Activated CD4-positive, alpha-beta T cell treated with anti-CD3 and anti-CD28 coated beads, Interleukin-2, amount 50 U/mL, for 24 hours (primary cell): ENCODE measurements at places on chromosomes 16 and 17.

DNA sequence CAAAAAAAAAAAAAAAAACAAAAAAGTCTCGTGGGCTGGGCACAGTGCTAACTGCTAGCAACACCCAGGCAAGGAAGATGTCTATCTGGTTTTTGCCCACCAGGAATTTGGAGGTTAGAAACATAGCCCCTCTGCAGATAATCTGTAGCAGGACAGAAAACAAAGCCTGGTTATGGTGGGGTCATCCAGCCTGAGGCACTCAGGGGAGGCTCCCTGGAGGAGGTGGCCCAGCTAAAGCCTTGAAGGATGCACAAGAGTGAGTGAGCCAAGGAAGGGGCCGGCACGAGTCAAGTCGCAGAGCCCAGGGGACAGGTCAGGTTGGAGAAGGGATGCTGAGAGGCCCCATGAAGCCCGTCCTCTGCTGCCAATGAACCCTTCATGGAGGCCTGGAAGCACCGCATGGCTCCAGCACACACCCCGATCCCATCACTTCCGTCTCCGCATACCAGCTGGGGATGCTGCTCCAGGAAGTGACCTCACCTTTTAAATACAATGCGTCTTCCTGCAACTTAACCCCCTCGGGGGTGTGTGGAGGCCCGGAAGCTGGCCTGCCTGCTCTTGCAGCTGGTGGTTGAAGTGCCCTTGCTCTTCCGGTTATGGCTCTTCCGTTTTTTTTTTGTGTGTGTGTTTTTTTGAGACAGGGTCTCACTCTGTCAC, 86.5 kb downstream of the ENGASE start:
- DNase-seq, result no peak

DNA sequence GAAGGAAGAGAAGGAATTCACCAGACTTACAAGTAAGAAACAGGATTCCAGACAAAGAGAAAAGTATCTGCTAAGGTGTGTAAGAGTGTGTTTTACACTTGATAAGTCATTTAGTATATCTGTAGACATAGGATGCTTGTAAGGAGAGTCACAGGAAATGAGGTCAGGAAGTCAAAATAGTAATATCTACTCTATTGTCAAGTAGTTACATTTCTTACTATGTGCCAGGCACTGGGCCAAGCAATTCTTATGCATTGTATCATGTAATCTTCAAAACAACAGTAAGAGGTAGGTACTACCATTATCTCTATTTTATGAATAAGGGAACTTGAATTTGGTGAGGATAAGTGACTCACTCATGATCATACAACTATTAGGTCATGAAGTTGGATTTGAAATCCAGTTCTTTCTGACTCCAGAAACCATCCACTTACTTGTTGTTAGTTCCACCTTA, 129.1 kb downstream of the SNX11 start:
- DNase-seq, result no peak

DNA sequence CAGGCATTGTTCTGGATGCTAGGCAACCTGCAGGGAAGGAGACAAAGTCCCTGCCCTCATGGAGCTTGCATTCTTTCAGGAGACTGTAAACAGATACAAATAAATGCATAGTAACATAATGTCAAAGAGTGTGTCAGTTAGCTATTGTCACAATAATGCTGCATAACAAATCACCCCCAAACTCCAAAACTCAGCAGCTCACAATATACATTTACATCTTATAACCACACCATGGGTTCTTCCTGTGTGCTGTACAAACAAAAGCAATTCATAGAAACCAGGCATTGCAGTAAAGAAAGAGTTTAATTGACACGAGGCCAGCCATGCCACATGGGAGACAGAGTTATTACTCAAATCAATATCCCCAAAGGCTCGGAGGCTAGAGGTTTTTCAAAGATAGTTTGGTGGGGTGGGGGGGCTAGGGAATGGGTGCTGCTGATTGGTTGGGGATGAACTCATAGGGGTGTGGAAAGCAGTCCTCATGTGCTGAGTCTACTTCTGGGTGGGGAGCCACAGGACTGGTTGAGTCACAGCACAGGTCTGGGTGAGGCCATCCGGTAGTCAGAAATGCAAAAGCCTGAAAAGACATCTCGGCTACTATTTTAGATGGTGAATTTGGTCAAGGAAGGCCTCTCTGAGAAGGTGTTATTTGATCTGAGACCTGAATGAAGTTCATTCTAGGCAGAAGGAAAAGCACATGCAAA, 79.0 kb downstream of the GPRC5B start:
- DNase-seq, result no peak

DNA sequence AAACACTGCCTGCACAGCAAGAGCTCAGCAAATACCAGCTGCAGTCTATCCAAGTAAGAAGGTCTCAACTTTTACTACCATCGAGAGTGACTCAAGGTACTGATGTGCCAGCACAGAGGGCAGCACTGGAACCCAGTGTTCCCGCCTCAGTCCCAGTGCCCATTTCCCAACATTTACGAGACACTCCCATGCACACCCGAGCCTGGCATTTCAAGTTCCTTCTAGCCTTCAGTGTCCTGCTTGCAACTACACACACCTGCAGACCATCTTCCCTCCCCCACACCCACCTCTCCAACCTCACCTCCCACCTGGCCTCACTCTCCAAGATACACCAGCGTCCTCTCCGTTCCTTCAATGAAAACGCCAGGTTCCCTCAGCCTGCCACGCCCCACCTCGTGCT, 3.2 kb downstream of the KLHDC4 start:
- no peak for DNase-seq

- no peak for DNase-seq
Measured at GRCh38 chr16:86213437-86214205, 296.7 kb upstream of the FOXF1 start.

DNA sequence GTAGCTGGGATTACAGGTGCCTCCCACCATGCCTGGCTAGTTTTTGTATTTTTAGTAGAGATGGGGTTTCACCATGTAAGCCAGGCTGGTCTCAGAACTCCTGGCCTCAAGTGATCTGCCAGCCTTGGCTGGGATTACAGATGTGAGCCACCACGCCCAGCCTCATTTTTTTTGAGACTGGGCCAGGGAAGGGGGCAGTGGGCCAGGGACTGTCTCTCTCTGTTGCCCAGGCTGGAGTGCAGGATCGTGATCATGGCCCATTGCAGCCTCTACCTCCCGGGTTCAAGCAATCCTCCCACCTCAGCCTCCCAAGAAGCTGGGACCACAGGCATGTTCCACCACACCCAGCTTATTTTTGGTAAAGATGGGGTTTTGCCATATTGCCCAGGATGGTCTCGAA, 16.0 kb downstream of the RSL1D1 start:
- DNase-seq, result no peak

GRCh38 chr17:55776271-55776670, 25.4 kb downstream of the PCTP start:
- no peak for DNase-seq

DNA sequence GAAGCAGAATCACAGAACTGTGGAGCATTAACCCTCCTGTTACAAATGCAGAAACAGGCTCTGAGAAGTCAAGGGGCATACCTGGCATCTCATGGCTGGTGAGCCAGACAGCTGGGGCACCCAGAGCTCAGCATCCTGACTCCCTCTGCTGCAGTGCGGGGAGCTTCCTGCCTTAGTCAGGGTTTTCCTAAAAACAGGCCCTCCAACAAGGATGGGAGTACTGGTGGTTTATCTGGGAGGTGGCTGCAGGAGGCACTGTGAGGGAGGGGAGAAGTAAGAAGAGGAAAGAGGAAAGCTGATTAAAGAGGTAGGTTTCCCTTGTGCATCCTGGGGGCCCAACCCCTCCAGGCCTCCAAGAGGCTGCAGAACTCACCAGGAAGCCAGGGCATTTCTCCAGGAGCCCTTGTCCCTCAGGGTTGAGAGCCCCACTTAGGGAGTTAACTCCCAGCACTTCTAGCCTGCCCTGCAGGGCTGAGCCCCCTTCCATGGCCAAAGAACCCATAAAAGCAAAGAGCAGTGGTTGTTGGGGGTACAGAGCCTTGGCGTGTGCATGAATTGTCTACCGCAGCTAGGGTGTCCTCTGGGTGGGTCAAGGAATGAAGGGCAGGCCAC, 261.5 kb upstream of the RPL38 start:
- no peak for DNase-seq

GRCh38 chr17:18318117-18318516, 3.0 kb downstream of the SMCR8 start:
- no peak for DNase-seq

- DNase-seq, result no peak
Measured at GRCh38 chr17:29344201-29344856, 45.8 kb upstream of the TAOK1 start.

DNA sequence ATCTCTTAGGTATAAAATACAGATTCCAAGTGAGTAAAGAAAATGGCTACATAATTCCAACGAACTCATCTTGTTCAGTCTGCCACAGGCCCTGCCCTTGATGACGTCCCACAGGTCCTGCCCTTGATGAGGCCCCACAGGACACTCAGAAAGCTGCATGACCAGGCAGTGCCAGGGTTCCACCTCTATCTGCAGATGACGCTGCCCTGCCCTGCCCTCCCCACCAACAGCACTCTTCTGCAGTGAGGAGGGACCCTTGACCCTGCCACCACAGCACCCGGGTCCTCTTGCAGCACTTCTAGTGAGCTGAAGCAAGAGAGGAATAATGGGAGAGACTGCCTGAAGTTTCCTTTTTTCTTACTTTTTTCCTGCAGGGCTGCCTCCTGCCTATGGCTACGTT, 118.4 kb downstream of the VPS53 start:
- no peak for DNase-seq

DNA sequence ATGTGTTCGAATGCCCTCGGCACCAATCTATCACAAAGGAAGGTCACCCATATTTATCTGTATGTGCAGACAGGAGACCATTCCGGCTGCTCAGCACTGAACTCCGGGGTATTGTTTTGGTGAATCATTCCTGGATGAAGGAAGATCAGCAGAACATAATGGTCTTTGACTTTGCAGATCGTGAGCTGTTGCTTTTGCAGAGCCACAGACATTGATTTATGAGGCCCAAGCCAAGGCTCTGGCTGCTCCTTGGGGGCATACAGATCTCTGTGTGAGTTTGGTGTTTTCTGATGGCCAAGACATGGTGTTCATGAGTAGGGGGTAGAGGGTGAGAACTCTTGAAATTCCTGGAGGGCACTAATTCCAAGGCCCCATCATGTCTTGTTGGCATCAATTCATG, 458.8 kb upstream of the HSBP1 start:
- DNase-seq, result no peak

DNA sequence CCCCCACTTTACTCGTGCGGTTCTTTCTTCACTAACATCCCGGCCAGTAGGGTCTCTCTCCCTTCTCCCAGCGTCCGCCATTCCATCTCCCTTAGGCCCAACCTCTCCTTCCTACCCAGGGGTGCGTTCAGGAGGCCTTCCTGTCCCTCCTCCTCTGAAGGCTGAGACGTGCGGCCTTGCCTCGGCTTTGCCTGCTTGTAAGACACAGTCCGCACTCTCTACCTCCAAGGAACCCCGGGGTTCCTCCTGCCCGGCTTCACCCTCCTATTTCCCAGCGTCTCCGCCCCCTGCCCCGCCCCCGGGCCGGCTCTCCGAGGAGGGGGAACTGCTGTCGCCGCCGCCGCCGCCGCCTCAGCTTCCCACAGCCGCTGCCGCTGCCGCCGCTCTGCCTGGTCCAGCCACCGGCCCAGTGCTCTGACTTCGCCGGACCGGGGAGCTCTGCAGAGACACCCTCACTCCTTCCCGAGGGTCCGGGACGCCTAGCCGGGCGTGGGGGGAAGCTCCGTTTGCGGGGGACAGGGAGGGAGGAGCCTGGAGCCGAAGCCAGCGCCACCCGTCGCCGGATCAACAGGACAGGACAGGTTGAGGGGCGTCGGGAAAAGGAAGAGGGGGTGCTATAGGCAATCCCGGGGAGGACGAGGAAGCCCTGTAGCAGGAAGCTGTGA, 1.2 kb upstream of the FGF11 start:
- peak; percentile 18 for DNase-seq

- DNase-seq, result no peak
Measured at GRCh38 chr17:10631701-10632100, 25.4 kb downstream of the MYH3 start.

DNA sequence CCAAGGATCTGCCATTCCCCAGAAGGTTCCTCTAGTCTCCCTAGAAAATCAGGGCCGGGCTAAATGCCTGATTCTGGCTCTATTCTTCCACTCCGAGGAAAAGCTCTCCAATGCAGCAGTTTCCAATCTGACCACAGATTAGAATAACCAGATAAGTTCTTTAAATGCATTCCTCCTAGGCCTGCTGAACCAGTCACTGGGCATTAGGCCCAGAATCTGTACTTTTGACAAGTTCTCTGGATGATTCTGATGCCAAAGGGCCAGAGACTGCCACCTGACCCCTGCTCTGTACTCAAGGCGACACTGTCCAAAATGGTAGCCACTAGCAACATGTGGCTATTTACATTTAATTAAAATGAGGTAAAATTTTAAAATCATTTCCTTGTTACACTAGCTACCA, 22.3 kb downstream of the MAP3K14 start:
- no peak for DNase-seq

GRCh38 chr17:62765351-62765750, 42.8 kb downstream of the MARCHF10 start:
- DNase-seq, result no peak

- no peak for DNase-seq
Measured at GRCh38 chr17:73064084-73064938, 28.2 kb downstream of the SLC39A11 start.

DNA sequence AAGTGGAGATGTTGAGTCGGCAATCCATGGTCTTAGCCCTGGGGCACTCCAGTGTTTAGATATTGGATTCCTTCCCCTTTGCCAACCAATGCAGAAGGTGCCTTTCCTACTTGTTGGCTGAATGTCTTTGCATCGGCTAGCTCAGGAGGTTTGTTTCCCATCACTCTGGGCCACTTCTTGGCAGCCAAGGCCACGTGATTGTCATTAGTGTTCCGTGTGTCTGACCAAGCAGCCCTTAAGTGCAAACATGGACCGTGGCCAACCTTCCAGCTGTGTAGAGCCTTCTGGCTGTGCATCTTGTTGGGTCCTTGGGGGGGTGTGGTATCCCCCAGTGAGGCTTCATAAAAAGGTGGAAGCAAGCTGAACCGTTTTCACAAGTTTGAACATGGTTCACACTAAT, 66.0 kb downstream of the GNAO1 start:
- no peak for DNase-seq

- DNase-seq, result no peak
Measured at GRCh38 chr17:78163881-78164747, 4.3 kb upstream of the SYNGR2 start.
